ENCODE measurements at places on chromosomes 6 and 20.
A peak's percentile ranks its signal among the peaks of the same experiment; 100 is the strongest.

- no peak for DNase-seq
These were observed 15.8 kb downstream of the NPEPL1 start for GRCh38 chr20:58708246-58708931.

DNA sequence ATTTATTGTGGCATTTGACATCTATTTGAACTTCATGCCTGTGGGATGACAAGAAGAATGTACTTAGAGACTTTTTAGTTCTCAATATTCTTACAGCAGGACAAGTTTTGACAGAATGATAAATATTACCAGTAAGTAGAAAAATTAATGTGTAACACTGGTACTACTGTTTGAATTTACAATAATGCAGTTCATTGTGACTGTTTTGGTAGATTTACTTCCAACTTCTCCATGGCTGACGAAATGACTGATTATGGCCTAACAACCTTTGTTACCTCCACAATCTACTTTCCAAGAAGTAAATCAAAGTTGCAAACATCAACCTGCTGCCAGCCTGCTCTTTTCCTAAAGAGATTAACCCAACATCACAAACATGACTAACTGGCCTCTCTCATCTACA lies 38.5 kb downstream of the PAK5 start:
- DNase-seq, result no peak

DNA sequence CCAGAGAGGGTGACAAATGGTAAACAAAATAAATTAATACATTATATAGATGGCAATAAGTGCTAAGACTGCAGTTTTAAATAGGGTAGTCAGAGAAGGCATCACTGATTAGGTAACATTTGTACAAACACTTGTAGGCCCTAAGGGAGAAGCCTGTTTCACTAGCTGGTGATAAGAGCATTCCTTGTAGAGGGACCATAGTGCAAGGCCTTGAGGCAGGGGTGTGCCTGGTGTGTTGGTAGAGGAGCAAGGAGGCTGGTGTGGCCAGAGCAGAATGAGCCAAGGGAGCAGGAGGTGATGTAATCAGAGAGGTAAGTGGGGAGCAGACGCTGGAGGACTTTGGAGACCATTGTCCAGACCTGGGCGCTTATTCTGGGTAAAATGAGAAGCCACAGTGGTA lies 70.7 kb downstream of the ANKRD6 start:
- DNase-seq, result no peak

GRCh38 chr6:118830691-118831090 lies 63.3 kb upstream of the ASF1A start:
- DNase-seq, result no peak

DNA sequence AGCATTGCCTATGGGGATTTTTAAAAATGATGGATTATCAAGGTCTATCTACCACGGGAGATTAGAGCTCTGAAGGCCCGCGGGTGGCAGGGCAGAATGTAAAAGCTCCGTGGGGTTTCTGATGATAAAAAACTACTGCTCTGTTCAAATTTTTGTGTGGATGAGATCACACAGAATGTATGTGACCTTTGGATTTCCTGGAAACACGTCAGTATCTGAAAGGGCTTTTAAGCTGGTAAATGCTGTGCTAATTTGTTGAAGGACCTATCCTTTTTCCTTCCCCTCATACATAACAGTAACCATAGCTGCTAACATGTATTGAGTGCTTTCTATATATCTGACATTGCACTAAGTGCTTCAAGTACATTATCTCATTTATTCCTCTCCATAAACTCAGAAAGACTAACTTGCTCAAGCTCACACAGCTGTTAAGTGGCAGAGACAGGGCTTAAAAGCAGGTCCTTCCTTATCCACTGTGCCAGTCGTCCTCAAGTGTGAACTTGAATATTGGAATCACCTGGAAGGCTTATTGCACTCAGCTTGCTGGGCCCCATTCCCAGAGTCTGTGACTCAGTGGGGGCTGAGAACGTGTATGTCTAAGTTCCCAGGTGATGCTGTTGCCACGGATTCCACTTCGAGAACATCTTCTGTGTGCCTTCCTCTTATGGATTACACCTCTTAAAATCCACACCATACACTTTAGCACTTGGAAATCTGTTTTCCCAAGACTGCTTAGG lies 1.9 kb upstream of the TMEM242 start:
- DNase-seq, result no peak

- no peak for DNase-seq
These were observed 3.7 kb downstream of the RPS6KA2 start for GRCh38 chr6:166623318-166623717.

- DNase-seq, result no peak
These were observed 9.8 kb downstream of the MAPK13 start for GRCh38 chr6:36139991-36140710.

DNA sequence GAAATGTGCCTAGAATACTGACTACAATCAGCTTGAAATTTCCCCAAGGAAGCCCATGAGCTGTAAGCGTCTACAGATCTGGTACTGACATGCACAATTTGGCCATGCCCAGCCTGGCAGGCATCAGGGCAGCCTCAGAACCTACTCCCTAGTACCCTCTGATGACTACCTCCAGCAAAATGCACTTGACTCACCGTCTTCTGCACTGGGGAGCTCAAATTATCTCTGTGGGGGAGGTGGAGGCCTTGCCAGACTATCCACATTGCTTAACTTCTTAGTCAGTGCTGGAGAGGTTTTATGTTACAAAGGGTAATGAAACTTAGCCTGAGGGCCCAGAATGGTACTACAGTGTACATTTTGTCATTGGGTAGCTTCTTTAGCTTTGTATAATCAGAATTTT lies 126.0 kb upstream of the ADGRF1 start:
- no peak for DNase-seq

DNA sequence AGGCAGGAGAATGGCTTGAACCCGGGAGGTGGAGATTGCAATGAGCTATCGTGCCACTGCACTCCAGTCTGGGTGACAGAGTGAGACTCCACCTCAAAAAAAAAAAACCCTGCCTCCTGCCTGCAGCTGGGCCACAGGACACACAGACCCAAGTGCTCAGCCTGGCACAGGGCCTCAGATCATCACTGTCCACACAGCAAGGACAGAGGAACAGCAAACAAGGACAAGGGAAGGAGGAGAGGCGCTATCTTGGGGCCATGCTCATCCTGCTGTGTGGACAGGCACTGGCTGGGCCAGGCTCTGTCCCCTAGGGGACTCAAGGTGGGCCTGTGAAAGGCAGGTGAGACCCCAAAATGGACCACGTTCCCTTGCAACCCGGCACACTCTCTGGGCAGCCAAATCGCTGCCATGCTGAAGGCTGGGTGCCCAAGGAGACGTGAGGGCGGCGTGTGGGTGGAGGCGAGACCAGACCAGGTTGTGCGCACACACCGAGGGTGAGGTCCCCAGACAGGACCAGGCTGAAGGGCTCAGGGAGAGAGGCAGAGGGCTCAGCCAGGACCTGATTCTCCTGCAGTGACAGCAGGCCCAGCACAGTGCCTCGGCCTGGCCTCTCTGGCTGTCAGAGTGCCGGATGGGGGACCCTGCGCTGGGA lies 9.1 kb downstream of the UCKL1 start:
- no peak for DNase-seq

- DNase-seq, result peak; percentile 30
These were observed 57.5 kb downstream of the RIN2 start for GRCh38 chr20:19815553-19815991.

DNA sequence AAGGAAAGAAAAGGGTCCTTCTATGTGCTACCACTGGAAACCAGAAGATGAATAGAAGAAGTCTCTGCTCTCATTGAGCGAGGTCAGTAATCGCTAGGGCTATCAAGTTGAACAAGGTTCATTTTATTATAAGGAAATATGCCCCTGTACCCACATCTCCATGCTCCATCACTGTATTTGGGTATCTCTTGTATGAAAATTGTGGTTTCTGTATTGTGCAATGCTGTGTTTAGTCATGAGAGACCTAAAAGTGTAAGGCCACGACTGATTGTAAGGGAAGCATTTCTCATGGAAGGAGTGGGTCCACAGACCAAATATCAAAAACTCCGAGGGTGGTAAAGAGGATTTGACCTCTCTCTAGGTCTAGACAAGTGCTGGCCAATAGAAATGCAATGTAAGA lies 3.6 kb upstream of the HS3ST5 start:
- no peak for DNase-seq

DNA sequence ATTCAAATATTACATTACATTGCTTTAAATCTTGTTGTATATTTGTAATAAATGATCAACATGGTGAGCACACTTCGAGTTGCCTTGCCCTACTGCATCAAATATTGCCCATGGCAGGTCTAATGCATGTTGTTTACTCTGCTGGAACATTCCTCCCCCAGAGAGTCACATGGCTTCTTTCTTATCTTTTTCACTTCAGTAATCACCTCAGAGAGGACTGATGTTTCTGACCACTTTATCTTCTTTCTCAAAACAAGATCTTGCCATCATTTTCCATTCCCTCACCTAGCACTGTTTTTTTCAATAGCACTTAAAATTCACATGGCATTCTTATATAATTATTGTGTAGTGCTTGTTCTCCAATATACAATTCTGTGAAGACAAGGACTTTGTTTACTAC lies 243.5 kb upstream of the THEMIS start:
- DNase-seq, result no peak

- DNase-seq, result no peak
These were observed 13.8 kb upstream of the DST start for GRCh38 chr6:56656466-56656865.

DNA sequence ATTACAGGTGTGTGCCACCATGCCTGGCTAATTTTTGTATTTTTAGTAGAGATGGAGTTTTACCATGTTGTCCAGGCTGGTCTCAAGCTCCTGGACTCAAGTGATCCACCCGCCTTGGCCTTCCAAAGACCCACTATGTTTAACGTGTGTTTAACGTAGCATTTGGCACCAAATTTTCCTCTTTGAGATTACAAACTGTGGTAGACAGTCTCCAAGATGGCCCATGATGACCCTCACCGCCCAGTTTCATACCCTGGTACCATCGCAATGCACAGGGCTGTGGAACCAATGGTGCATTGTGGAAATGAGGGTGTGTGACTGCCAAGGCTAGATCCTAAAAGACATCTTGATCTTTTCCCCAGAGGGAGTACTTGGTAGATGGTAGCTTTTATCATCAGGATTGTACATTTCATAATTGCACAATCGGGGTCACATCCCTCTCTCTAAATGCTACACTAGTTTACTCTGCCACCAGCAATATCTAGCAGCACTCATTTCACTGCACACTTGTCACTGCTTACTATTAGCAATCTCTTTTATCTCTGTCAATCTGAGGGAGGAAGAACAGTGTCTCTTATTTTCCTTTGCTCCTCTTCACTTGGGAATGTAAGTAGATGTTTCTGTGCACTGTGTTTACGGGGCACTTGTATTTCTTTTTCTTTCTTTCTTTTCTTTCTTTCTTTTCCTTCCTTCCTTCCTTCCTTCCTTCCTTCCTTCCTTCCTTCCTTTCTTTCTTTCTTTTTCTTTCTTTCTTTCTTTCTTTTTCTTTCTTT lies 96.9 kb downstream of the NOL4L start:
- no peak for DNase-seq

DNA sequence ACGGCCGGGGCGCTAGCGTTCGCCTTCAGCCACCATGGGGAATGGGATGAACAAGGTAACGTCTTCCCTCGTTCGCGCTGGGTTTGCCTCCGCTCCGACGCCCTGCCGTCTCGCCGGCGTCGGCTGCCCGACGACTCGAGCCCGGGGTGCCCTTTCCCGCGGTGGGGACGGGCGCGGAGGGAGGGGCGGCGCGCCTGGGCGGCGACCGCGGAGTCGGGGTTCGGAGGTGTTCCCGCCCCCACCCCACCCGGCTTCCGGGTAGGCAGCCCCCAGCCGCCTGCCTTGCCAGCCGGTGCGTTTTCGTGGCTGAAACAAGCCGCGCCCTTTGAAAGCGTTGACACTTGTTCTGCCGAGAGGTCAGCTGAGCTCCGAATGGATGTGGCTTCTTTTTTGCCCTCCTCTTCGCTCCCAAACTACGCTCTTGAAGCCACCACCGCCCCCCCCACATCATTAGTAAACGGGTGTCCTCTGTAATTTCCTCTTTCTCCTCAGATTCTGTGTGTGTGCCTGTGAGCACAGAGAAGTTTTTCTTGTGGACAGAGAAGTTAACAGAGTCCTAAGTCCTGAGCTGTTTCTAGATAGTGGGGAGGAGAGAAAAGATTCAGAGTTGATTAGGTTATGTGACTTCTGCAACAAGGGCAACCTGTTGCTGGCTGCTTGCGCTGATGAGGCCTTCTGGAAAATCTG lies 362 bp downstream of the DUSP22 start:
- DNase-seq, result peak; percentile 72

DNA sequence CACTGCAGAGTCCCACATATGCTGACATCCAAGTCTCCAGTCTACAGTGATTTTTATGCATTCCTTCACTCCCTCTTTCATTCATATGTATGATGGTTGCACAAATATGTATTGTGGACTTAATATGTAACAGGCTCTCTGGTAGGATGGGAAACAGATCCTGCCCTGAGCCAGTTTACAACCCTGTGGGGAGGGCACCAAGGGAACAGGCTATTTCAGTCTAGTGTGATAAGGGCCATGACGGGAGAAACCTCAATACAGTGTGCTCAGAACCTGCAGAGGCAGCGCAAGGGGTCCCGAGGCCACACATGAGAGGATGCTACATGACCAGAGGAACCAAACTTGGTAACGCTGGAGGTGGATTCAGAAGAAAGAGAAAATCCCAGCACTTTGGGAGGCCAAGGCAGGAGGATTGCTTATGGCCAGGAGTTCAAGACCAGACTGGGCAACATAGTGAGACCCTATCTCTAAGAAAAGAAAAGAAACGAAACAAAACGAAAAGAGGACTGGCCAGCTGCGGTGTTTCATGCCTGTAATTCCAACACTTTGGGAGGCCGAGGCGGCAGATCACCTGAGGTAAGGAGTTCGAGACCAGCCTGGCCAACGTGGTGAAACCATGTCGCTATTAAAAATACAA lies 249.8 kb upstream of the JARID2 start:
- DNase-seq, result no peak

GRCh38 chr6:126110512-126111270 lies 124.4 kb downstream of the TRMT11 start:
- DNase-seq, result no peak

- DNase-seq, result no peak
These were observed 782 bp upstream of the FOXA2 start for GRCh38 chr20:22584922-22585785.

DNA sequence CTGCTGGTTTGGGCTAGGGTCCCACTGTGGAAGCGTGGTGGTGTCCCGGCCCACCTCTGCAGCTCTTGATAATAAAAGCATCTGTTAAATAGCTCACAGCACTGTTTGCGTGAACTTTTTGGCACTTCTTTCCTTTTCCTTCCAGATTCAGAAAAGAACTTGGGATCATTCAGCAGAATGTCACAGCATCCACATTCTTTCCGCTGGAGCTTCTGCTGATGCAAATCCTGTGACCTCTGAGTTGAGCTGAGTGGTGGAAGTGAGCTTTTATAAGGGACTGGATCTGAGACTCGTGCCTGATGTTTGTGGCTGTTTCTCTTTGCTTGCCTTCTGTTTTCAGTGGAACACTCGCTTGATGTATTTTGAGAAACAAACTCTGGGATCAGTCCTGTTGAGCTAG lies 3.9 kb downstream of the OSBPL2 start:
- DNase-seq, result no peak

- DNase-seq, result no peak
These were observed 23.9 kb downstream of the CLDN20 start for GRCh38 chr6:155287762-155288161.

DNA sequence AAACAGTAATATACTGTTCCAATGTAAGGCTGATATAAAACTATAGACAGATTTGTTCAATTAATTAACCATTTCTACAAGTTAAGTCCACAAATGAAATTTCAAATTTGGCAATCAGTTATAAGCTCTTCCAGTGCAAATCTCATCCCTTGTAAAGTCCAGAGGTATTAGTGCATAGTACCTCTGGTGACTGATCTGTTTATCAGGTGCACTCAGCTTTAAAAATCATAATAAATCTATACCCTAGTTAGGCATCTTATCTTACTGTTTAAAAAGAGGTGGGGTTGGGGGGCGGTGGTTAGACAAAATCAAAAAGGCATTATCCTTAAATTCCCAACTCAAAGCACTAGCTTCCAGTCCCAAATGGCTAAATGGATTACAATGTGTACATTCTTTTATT lies 2.9 kb downstream of the FBXO30 start:
- DNase-seq, result no peak
